Ascending aorta (tissue), 2 donors: ENCODE measurements at places on chromosomes 2 and 18. TPM values are rescaled to one million over a fixed set of nuclear protein-coding genes. Genes with fewer than 3 reads are reported as not detected.

GREB1 gene
- 5.9 TPM for total RNA-seq

GRCh38 chr18:51066273-51066672 is 36.3 kb downstream of the SMAD4 start:
- H3K36me3 ChIP-seq: peaks cover 25% of the 10 kb centered on the region
- no peak for DNase-seq

- no peak for DNase-seq
- H3K36me3 ChIP-seq: no peaks in the 10 kb centered on the region
- peaks cover 3% of the 10 kb centered on the region for H3K4me1 ChIP-seq
- H3K27ac ChIP-seq: no peak overlapping the region
Observed at GRCh38 chr18:49070552-49070951, 119.8 kb upstream of the SMAD7 start.

DNA sequence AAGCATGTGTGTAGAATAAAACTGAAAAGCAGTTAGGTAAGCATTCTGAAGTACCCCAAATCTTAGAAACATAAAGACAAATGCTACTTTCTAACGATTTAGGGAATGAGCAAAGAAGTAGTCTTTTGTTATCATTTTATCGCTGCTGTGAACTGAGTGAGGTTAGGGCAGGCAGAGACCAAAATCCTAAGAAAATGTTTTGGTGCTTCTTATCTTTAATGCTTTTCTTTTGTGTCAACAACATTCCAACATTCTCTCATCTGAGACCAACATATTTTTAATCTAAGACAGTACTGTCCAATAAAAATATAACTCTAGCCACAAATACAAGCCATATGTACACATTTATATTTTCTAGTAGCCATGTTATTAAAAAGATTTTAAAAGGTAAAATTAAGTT is 789.4 kb upstream of the PIK3C3 start:
- no peaks in the 10 kb centered on the region for H3K36me3 ChIP-seq
- H3K27ac ChIP-seq: no peak overlapping the region
- no peak for DNase-seq
- H3K27me3 ChIP-seq: no peaks in the 10 kb centered on the region
- no peak overlapping the region for H3K4me3 ChIP-seq
- H3K4me1 ChIP-seq: no peaks in the 10 kb centered on the region
